ENCODE measurements at places on chromosomes 16 and 17.

GRCh38 chr16:47884116-47884725, 271.6 kb downstream of the ABCC12 start:
- peak; percentile 20 for DNase-seq

- no peak for DNase-seq
Observed at GRCh38 chr16:74605332-74605731, 1.6 kb downstream of the GLG1 start.

- no peak for DNase-seq
Observed at GRCh38 chr17:67509390-67510287, 132.6 kb downstream of the PITPNC1 start.

GRCh38 chr16:51231702-51232101, 80.6 kb upstream of the SALL1 start:
- no peak for DNase-seq

DNA sequence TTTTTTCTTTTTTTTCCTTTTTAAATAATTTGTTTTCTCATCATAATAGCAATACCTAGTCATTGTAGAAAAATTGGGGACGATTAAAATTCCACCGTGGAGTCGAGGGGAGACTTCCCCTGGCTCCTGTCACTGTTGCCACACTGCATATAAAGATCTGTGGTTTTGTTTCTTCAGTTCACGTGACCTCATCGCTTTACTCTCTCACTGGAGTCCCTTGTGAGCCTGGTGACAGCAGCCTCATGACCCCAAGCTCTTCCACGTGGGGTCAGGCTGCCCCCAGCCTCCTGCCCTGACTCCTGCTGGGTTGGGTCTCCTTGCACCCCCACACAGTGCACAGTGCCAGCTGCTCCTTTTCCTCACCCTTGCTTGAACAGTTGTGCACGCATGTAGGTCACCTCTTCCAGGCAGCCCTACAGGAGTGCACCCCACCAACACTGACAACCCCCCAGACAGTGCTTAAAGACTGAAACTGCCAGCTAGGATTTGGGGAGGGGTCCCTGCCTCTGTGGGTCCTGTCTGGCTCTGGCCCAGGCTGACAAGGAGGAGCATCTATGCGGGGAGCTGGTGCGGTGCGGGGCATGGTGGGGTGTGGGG, 7.3 kb upstream of the METRNL start:
- DNase-seq: no peak

GRCh38 chr16:86898386-86898785, 320.0 kb downstream of the FOXL1 start:
- DNase-seq: no peak

DNA sequence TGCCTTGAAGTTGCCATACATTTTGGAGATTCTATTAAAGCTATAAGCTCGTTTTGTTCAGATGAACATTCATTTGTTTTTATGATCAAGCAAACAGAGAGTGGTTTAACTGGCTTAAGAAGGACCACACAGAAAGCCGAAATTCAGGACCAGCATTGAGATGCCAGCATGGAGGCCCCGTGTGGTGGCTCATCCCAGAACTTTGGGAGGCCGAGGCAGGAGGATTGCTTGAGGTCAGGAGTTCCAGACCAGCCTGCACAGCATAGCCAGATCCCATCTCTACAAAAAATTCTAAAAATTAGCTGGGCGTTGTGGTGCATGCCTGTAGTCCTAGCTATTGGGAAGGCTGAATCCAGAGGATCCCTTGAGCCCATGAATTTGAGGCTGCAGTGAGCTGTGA, 45.9 kb upstream of the KIFC3 start:
- no peak for DNase-seq

- DNase-seq: peak; percentile 59
Observed at GRCh38 chr17:40063187-40063771, 514 bp downstream of the THRA start.

DNA sequence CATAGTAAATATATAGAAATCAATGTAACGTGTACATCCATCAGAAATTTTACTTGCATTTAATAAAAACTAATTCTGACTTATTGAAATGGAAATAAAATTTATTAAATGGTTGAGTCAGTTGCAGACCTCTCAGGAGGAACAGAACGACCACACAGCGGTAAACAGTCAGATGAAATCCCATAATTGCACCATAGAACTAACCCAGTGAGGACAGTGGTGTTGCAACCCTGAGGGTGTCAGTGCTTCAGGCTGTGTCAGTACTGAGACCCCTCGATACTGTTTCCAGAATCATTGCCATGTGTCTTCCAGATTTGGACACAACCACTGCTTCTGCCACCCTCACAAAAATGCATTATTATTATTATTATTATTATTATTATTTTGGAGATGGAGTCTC, 29.0 kb upstream of the SSTR2 start:
- DNase-seq: no peak

- DNase-seq: no peak
Observed at GRCh38 chr16:51807551-51807950, 656.5 kb upstream of the SALL1 start.

DNA sequence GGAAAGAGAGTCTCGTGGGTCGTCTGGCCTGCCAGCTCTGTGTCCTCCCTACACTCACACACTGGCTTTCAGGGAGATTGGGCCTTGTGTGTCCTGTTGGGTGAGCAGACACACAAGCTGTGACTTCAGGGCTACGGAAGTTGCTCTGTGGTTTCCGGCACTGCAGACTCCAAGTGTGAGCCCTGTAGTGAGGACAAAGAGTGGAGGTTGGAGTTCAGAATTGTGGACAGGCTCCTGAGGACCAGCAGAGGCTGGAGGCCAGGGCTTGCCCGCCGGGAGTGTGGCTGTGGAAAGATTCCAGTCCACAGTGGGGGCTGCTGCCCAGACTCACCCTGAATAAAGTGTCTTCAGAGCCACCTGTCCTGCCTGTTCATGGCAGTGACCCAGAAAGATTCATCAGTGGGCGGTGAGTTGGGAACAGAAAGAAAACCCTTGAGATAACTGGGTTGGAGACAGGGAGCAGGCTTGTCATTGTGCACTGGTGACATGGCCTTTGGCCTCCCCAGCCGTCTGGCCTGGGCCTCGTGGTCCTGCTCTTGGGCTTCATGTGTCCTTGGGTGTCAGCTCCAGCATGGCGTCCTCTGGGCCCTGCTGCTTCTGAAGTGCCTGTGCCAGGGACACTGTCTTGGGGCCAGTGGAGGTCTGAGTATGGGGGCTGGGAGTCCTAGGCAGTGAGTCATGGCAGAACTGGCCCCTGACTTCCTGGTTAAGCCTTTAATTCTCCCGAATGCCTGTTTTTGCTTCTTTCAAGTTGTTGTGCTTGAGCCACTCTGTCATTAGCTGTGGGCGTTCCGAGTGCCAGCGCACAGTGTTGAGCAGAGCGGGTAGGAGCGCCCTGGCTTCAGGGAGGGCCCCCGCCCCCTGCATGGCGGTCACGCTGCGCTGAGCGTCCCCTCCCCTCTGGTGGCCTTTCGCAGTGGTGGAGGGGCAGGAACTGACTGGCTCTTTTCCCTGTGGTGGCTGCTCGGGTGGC, 19.9 kb upstream of the ZNF750 start:
- no peak for DNase-seq

- no peak for DNase-seq
Observed at GRCh38 chr17:79829004-79829403, 10.2 kb downstream of the CBX4 start.

GRCh38 chr17:76255801-76256429, 9.2 kb upstream of the UBALD2 start:
- no peak for DNase-seq

- peak; percentile 74 for DNase-seq
Observed at GRCh38 chr17:28726226-28726626, at the start of gene TLCD1. TSS of gene TLCD1 (minus strand) at chr17:28726233. CDS start at chr17:28726097, 136 bp downstream.
